Left colon (tissue), 2 donors: ENCODE measurements at places on chromosomes 6 and 20. TPM values are rescaled to one million over a fixed set of nuclear protein-coding genes. Genes with fewer than 3 reads are reported as not detected.
A peak's percentile ranks its signal among the peaks of the same experiment; 100 is the strongest.

- DNase-seq, result no peak
Measured at GRCh38 chr20:24785141-24786110, 163.6 kb upstream of the CST7 start.

DNA sequence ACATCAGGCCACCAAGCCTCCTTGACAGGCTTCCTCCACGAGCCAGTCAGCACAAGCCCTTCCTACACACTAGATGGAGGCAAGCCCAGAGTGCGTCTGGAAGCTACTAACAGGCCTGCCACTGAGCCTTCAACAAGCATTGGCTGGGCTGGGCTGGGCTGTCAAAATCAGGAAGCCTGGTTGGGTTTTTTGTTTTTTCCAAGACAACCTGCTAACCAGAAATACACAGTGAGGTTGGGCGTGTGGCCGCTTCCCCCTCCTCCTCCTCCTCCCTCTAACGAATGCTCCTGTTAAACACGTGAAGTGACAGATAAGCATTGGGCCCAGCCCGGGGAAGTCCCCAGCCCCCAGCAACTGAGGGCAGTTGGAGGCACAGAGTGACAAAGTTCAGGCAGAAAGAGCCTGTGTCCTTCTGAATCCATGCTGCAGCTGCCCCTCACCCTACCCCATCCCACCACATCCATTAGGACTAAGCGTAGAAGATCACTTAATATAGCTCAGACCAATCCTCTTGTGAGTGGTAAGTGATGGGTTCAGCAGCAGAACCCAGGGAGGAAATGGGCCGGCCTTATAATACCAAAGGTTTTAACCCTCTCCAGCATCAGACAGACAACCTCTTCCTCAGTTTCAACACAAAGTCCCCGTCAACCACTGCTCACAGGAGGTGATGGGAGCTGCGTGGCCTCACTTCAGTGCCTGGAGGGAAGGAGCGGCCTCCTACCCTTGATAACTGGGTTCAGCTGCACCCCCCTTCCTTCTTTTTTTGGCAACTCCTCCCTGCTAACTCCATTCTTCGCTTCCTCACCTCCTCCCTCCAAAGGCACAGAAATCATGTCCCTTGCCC, 1.1 kb downstream of the NFATC2 start:
- peak; percentile 77 for DNase-seq

GRCh38 chr6:134636186-134636799, 313.6 kb downstream of the ALDH8A1 start:
- DNase-seq, result peak; percentile 25

DNA sequence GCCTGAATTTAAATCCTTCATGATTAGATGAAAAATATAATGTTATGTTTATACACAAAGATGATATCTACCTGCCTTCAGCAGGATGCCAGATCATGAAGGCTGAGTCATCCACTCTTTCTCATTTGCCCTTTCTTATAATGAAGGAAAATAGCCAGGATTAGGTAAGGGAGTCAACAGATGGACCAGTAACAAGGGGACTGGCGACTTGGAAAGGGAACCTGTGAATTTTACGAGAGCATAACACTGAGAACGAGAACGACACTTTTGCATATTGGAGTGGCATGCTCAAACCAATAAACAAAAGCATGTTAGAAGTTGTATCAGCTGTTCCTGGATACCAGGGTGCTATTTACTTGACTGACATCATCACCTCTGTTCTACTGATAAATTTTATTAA, 154.0 kb downstream of the LAMP5 start:
- no peak for DNase-seq

DNA sequence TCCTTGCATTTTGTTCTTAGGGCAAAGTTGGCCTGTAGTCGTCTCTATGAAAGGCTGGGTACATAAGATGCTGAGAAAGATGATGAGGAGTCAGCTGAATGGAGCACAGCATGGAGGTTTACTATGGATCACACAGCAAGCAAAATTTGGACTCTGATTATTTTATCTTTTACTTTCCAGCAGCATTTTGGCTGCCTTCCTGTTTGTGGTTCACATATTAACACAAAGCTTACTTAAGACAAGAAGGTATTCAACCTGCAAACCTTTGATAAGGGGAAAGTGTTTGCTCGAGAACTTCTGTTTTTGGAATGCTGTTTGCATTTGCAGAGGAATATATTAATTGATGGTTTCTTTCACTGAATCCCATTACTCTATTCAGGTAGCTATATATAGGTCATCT, 103.1 kb upstream of the ENPP5 start:
- no peak for DNase-seq

Gene SIRPA
- total RNA-seq, result 13.3 TPM

GRCh38 chr6:145147981-145148749, 587.2 kb downstream of the EPM2A start:
- no peak for DNase-seq

Gene EMILIN3
- total RNA-seq, result 0.47 TPM

DNA sequence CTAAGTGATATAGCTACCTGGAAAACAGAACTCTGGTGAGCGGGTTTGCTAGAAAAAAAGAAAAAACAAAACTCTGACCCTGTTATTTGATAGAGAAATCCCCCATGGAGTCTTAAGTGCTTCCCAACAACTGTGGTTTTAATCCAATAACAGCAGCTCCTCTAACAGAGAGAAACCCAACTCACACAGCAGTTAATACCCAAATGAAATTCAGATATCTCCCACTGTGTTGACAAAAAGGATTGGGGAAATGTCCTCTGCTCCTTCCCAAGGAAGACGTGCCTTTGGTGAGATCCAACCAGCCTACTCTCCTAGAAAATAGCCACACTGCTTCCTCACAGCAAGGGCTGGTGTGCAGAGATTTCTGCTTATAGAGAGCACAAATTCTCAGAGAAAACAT, 200.4 kb upstream of the FBXL4 start:
- DNase-seq, result no peak

- DNase-seq, result no peak
Measured at GRCh38 chr6:147684906-147685305, 176.4 kb downstream of the SAMD5 start.

- DNase-seq, result no peak
Measured at GRCh38 chr6:55877283-55877682, 1.9 kb upstream of the BMP5 start.

- no peak for DNase-seq
Measured at GRCh38 chr20:41655962-41656618, 37.9 kb upstream of the CHD6 start.

GRCh38 chr6:3396503-3397180, 60.2 kb downstream of the SLC22A23 start:
- no peak for DNase-seq

GRCh38 chr6:164163239-164163638, 748.7 kb downstream of the QKI start:
- no peak for DNase-seq

- no peak for DNase-seq
Measured at GRCh38 chr6:159801935-159802334, 1.9 kb downstream of the PNLDC1 start.

Gene SYNE1
- 30.1 TPM for total RNA-seq

- no peak for DNase-seq
Measured at GRCh38 chr6:8731874-8732273, 296.5 kb upstream of the SLC35B3 start.

GRCh38 chr20:52348434-52348833, 156.9 kb upstream of the ZFP64 start:
- DNase-seq, result no peak

DNA sequence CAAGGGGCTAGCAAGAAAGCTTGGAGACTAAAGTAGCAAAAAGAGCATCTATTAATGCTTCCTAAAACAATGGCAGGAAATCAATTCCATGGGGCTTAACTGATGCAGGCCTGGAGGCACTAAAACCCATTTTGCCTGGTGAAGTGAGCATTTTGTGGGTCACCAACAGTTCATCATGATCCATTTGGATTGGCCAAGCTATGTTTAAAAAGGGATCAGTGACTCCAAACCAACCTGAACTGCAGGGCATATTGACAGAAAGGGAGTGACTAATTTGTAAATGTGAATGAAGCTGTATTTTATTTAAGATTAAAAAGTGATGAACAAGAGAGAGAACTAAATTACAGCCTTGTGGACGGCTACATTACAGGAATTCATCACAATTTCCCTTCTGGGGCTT, 132.0 kb downstream of the PCSK2 start:
- no peak for DNase-seq

DNA sequence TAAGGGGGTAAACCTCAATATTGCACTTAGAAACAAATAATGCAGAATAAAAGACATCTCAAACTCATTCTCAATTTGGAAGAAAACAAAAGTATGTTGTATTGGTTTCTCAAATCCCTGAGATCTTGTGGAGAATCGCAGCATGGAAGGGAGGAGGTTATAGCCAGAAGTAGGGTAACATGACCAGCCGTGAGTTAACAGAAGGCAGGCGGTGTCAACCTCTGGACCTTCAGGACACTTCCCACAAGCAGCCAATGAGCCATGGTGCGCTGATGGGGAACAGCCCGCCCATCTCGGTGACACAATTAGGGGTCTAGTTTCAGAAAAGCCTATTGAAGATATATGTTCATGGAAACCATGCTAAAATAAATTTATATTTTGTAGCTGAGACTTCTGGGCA, 98.4 kb downstream of the ALDH8A1 start:
- no peak for DNase-seq

Gene CDSN
- total RNA-seq, result not detected

GRCh38 chr6:56435326-56435725, 187.9 kb upstream of the COL21A1 start:
- no peak for DNase-seq

GRCh38 chr6:32983964-32984621, 15.7 kb downstream of the BRD2 start:
- no peak for DNase-seq

GRCh38 chr6:4350567-4351519, 215.5 kb upstream of the ECI2 start:
- no peak for DNase-seq

DNA sequence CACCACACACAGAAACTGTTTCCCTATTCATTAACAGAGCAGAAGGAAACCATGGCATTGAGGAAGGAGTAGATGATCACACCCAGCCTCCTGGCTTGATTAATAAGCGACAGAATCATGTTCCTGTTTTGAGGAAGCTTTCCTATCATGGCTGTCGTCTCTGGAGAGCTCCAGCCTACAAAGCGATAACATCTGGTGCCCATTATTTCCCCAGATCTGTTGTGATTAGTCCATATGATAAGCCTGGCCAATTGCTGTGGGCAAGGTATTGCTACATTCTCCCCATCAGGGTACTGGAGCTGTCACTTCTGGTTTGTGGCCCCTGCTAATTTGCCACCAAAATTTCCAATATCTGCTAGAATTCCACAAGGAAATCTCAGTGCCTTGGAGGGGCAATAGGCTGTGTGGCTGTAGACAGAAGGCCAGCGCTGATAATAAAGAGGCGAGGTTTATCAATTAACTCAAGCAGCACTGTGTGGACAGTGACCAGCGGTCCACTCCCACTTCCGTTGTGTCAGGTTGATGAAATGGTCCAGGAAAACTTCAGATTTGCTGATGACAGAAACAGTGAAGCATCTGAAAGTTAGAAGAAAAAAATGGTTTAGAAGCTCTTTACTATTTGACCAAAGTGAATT, 66.4 kb downstream of the OLIG3 start:
- no peak for DNase-seq

Gene ANKEF1
- total RNA-seq, result 7.3 TPM

Gene AHI1
- total RNA-seq, result 21.4 TPM

Gene PGC
- total RNA-seq, result not detected

DNA sequence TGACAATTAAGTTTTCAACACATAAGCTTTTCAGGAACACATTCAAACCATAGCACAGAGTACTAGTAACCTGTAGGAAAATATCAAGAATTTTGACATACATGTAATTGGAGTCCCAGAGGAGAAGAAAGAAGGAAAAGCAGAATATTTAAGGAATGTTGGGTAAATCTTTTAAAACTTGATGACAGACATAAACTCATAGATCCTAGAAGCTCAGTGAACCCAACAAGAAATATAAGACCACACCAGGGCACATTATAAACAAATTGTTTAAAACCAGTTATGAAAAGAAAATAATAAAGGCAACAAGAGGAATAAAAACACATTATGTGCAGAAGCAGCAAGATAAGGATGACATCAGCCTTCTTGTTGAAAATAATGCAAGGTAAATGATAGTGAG, 151.5 kb upstream of the ATXN1 start:
- DNase-seq, result no peak

DNA sequence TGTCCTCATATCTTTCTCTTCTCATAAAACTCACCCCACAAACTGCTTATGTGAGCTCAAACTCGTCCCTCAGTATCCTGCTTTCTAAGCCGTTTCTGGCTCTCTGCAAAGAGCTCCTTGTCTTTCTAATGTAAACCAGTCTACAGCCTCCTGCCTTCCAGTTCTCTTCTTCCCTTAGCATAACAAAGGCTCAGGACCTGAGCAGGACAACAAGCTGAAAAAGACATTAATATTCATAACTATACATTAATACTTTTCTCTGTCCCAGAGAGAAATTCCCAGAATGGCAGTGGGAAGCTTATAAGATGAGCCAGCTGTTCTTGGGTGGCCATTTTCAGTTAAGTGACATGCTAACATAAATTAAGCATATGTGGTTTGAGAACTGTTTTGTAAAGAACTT, 207.0 kb upstream of the TCF21 start:
- no peak for DNase-seq

GRCh38 chr20:35625584-35626385, 10.2 kb downstream of the SPAG4 start:
- no peak for DNase-seq

DNA sequence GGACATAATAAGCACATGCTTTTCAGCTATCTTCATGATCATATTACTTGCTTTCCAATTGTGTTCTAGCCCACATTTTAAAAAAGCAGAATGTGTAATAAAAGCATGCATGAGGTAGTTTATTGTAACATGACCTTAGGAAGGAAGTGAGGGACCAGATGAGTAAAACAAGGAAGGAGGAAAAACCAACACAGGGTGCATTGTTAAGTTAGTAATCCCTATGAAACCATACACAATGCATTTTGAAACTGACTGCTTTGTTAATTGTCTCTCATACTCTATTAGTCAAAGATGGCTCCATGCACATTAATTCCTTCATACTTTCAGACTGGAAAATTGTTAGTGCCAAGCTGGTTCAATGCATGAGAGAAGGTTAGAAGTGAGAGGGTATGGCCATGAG, 37.7 kb upstream of the CENPW start:
- no peak for DNase-seq

- DNase-seq, result no peak
Measured at GRCh38 chr6:10460096-10460495, 45.2 kb upstream of the TFAP2A start.
